ENCODE measurements at places on chromosomes 11 and 22.

DNA sequence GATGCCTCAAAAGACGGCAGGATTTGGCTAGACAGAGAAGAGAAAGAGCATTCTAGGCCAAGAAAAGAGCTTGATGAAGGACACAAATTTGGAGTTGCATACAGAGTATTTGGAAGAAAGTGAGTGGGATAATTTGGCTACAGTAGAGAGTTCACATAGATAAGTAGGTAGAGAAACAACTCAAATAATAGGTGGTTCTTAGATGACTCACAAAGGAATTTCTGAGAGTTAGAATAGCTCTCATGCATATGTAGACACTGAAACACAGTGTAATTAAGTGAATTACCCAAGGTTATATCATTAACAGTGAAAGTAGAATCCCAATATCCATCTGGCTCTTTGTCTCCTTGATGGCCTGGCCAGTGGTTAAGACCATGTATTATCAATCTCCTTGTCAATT, 228.6 kb upstream of the DDI1 start:
- peak; percentile 55 for DNase-seq

- no peak for DNase-seq
Observed at GRCh38 chr11:114216796-114217180, 79.4 kb upstream of the NNMT start.

- DNase-seq, result no peak
Observed at GRCh38 chr22:49660321-49660720, 167.4 kb downstream of the BRD1 start.

DNA sequence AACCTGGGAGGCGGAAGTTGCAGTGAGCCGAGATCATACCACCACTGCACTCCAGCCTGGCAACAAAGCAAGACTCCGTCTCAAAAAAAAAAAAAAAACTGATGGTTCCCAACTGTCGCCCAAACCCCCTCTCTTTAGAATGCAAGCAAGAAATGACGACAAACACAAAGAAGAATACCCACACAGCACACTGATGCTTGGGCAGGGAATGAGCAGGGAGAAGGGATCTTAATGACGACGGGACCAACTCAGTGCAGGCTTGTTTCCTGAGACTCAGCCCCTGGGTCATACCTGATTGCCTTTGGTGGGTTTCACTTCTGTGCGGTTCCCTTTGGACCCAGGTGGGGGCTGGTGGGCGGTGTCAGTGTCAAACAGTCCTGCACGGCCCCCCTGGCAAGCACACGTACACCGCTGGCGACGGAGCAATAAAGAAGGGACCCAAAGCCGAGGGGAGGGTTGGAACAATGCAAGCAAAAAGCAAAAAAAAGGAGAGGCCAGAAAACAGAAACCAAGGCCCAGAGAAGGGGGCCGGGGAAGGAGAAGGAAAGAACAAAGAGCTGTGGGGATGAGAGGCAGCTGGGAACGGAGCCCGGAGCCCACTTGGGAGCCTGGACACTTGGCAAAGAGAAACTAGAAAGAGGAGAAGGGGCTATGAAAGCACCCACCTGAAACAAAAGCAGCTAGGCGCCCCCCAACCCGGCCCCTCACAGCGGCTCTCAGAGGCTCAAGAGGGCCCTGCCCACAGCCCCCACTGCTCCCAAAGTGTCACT, 99.6 kb downstream of the CELSR1 start:
- DNase-seq, result no peak

- DNase-seq, result peak; percentile 85
Observed at GRCh38 chr11:100739666-100740065, 52.6 kb downstream of the ARHGAP42 start.

DNA sequence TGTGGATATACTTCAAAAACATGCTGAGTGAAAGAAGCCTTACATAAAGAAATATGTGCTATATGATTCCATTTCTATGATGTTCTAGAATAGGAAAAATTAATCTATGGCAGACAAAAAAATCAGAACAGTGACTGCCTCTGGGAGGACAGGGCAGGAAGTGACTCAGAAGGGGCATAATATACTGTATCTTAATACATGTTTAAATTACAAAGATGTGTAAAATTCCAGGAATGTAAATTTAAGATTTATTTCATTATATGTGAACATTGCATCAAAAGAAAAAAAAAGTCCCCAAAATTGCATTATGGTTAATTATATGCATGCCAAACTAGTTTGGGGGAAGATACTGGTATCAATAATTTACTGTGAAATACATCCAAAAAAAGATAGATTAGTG, 32.2 kb downstream of the SBF2 start:
- no peak for DNase-seq

GRCh38 chr22:22243033-22243680, 1.4 kb upstream of the VPREB1 start:
- no peak for DNase-seq

- peak; percentile 9 for DNase-seq
Observed at GRCh38 chr22:49997251-49997599, 15.3 kb downstream of the IL17REL start.

- peak; percentile 13 for DNase-seq
Observed at GRCh38 chr11:91707652-91708482, 516.8 kb upstream of the FAT3 start.

- peak; percentile 61 for DNase-seq
Observed at GRCh38 chr11:10540546-10540914, 457 bp downstream of the RNF141 start.

DNA sequence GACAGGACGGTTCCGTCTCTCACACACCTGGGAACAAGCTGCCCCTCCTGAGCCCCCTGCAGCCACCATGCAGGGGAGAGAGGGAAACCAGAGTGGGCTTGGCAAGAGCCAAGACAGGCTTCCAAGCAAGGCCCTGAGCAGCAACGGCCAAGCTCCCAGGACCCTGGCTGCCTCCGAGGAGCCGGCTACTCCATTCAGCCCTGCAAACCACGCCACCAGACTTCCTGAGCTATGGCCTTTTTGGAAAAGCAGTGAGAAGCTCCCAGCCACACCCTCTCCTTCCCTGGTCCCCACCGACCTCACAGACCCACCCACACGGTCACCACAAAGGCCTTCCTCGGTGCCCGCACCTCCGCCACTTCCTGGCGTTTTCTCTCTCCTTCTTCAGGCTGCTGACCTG, 479.0 kb downstream of the BRD1 start:
- no peak for DNase-seq

GRCh38 chr11:85695546-85695945, 9.6 kb upstream of the CCDC89 start:
- DNase-seq, result no peak

GRCh38 chr22:35681454-35682052, 33.3 kb downstream of the APOL6 start:
- DNase-seq, result no peak

DNA sequence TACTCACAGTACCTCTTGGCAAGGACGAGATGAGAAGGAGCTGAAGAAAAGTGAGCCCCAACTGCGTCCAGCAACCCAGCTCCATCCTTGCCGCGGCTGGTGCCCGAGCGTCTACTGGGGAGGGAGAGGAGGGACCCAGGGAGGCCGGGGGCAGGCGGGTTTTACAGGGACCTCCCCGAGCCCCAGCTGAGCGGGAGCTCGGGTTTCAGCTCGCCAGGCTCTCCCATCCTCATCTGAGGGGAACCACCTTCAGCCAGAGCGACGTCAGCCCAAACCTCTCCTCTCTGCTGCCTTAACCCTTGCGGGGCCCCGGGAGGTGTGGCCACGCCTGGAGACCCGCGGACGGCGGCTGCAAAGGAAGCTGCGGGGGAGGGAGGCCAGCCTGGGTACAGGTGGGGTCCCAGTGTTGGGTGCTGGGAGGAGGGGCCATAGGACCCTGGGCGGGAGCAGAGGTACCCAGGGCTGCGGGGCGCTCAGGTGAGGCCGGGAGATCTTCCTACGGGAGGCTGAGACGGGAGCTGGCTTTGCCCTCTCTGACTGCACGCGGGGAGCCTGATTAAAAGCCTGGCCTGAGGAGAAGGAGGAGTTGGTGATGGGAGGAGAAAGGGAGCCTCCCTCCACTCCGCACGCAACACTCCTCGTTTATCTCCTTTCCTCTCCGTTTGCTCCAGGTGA, at the start of gene PAMR1:
TSS of gene PAMR1 (minus strand) at position 116 of the 675 bp plus-strand sequence. CDS start at position 85, 31 bp downstream.
- peak; percentile 28 for DNase-seq

- no peak for DNase-seq
Observed at GRCh38 chr11:108148556-108148955, 27.2 kb downstream of the ACAT1 start.

- DNase-seq, result no peak
Observed at GRCh38 chr11:78773077-78773476, 198.4 kb upstream of the NARS2 start.

DNA sequence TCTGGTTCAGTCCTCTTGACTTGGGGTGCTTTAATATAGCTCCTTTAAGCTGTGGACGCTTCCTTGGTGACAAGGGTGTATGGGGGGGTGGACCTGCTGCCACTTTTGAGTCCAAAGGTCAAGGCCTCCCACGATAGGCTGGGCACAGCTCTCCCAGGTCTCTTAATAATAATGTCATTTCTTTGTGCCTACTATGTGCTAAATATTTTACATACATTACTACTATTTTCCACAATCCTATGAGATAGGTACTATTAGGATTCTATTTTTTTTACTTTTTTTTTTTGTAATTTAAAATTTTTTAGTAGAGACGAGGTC, 304 bp upstream of the UCP3 start:
- DNase-seq, result no peak

DNA sequence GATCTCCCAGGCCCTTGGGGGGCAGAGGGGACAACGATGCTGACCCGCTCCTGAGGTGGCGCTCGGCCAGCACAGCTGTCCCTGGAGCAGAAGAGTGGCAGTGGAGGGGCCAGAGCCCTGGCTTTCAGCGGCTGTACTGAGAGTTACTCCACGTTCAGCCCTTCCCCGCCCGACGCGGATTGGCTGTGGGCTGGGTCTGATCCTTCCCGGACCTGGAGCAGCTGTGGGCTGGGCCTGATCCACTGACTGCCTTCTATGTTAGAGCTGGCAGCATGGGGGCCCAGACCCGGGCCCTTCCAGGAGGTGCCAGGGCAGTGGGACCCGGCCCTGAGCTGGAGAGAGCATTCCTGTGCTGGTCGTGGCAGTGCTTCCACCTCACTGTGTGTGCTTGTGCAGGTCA, 27.8 kb downstream of the YWHAH start:
- no peak for DNase-seq

GRCh38 chr11:34610324-34611041, 10.4 kb upstream of the EHF start:
- DNase-seq, result no peak

DNA sequence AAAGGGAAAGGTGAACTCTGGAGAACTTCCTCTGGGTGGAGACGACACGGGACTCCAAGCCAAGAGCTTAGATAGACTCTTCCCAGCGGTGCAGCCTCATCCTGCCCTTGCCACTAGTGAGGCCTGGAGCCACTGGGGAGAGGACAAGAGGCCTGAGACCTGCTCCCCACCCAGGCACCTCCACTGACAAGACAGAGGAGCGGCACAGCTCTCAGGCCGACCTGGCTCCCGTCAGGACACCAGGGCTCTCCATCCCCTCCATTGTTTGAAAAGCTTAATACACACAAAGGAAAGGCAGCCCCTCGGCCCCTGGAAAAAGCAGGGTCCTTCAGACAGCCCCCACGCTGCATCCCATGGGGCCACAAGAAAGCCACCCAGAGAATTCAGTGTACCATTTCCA, 29.6 kb downstream of the POLDIP3 start:
- no peak for DNase-seq

- no peak for DNase-seq
Observed at GRCh38 chr11:122717264-122717867, 61.8 kb downstream of the UBASH3B start.

- DNase-seq, result no peak
Observed at GRCh38 chr11:15288863-15289262, 174.1 kb downstream of the INSC start.

DNA sequence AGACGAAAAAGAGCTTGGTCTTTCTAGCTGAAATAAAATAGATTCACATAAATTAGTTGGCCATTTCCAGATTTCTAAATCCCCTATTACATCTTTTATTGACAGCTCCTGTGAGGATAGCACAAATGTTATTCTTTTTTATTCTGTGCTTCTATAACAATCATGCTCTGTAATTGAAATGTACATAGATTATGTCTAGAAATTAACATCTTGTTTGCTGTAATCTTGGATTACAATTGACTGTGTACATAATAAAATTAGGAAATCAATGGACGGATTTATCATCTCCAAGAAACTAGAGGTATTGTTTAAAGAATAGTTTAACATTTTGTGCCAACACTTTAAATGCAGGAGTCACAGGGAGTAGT, 31.2 kb downstream of the IMMP1L start:
- DNase-seq, result no peak

GRCh38 chr22:22753526-22754267, 109.3 kb downstream of the GGTLC2 start:
- DNase-seq, result peak; percentile 71

DNA sequence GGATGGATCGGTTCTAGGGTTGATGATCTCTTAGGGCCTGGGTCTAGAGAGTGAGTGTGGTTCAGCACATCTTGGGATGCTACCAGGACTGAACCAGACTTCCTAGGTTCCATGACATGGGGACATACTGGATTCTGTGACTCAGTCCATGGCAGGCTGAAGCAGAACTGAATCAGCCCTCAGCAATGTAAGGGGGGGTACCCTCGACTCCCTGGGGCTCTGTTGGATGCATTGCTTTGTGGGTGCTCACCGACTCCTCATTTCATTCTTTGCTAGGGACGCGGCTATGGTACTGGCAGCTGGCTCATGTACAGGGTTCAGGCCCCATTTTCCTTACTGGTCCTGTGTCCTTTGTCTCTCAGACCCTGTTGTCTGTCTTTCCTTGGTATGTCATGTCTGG, 733 bp upstream of the GRAMD1B start:
- DNase-seq, result peak; percentile 54

- DNase-seq, result no peak
Observed at GRCh38 chr11:1767399-1768140, 3.8 kb upstream of the CTSD start.

DNA sequence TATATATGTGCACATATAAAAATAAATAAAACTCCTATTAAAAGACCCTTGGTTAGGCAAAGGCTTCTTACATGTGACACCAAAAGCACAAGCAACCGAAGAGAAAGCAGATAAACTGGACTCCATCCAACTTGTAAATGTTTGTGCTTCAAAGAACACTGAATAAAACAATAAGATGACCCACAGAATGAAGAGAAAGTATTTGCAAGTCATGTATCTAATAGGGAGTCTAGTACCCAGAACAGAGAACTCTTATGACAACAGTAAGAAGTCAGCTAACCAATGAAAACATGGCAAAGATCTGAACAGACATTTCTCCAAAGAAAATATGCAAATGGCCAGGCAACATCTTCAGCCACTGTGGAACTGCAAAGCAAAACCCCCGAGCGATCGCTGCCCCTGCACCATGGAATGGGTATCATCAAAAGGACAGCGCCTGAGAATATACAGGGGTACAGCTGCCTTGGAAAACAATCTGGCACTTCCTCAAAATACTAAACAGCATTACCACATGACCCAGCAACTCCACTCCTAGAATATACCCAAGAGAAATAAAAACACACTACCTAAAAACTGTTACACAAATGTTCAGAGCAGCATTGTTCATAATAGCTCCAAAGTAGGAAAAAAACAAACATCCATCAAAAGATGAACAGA, 17.2 kb downstream of the BRD1 start:
- DNase-seq, result no peak
